Fibroblast of lung (primary cell): ENCODE measurements at places on chromosomes 4 and X. TPM values are rescaled to one million over a fixed set of nuclear protein-coding genes. Genes with fewer than 3 reads are reported as not detected.

GRCh38 chrX:141278306-141278705, 36.0 kb upstream of the SPANXC start:
- no peaks in the 10 kb centered on the region for H3K27me3 ChIP-seq
- no peak overlapping the region for H3K27ac ChIP-seq

DNA sequence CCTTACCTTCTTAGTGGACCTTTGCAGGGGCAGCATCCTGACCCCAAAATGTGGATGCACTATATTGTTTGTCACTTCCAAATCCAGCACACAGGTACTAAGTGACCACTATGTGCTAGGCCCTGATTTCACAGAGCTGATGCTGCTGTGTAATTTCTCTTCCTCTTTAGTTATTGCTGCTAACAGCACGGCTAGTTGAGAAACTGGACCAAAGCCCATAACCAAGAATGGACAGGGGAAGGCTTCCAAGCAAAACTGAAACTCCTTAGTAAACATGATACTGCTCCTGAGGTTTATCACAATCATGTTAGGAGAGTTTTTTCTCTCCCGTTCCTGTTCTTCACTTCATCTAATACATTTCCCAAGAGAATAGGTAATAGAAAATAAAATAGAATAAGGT, 172.9 kb upstream of the TTC29 start:
- H3K27ac ChIP-seq: no peak overlapping the region
- peak; percentile 85 for DNase-seq
- no peak overlapping the region for H3K4me3 ChIP-seq
- no peaks in the 10 kb centered on the region for H3K4me1 ChIP-seq
- no peaks in the 10 kb centered on the region for H3K27me3 ChIP-seq
- no peaks in the 10 kb centered on the region for H3K36me3 ChIP-seq

- H3K4me1 ChIP-seq: no peaks in the 10 kb centered on the region
- H3K27ac ChIP-seq: no peak overlapping the region
- H3K27me3 ChIP-seq: no peaks in the 10 kb centered on the region
- peak; percentile 20 for DNase-seq
- H3K4me3 ChIP-seq: no peak overlapping the region
These were observed 2.1 kb downstream of the GAB3 start for GRCh38 chrX:154748712-154749339.

- no peaks in the 10 kb centered on the region for H3K36me3 ChIP-seq
- H3K4me3 ChIP-seq: no peak overlapping the region
These were observed 21.3 kb downstream of the SPACA5 start for GRCh38 chrX:48028091-48028490.

- H3K27ac ChIP-seq: no peak overlapping the region
- no peak for DNase-seq
- H3K4me1 ChIP-seq: no peaks in the 10 kb centered on the region
- no peaks in the 10 kb centered on the region for H3K27me3 ChIP-seq
- no peaks in the 10 kb centered on the region for H3K36me3 ChIP-seq
- no peak overlapping the region for H3K4me3 ChIP-seq
These were observed 244.2 kb downstream of the ANKRD50 start for GRCh38 chr4:124468360-124468759.

Gene PPEF2
- not detected in 2 replicates for total RNA-seq

Gene PPP1R2C
- total RNA-seq: not detected in 2 replicates

Gene CFAP99
- under 0.01 TPM in 1 of 2 replicates, not detected in the other for total RNA-seq

Gene TMPRSS11D
- not detected in 2 replicates for total RNA-seq

Gene RBMXL3
- not detected in 2 replicates for total RNA-seq

Gene DNAAF6
- total RNA-seq: not detected in 2 replicates

Gene WDFY3
- 64.5 and 88.8 TPM in 2 replicates for total RNA-seq

Gene WAS
- under 0.01 and 0.17 TPM in 2 replicates for total RNA-seq
